ENCODE measurements at places on chromosomes 12 and 14.
A peak's percentile ranks its signal among the peaks of the same experiment; 100 is the strongest.

DNA sequence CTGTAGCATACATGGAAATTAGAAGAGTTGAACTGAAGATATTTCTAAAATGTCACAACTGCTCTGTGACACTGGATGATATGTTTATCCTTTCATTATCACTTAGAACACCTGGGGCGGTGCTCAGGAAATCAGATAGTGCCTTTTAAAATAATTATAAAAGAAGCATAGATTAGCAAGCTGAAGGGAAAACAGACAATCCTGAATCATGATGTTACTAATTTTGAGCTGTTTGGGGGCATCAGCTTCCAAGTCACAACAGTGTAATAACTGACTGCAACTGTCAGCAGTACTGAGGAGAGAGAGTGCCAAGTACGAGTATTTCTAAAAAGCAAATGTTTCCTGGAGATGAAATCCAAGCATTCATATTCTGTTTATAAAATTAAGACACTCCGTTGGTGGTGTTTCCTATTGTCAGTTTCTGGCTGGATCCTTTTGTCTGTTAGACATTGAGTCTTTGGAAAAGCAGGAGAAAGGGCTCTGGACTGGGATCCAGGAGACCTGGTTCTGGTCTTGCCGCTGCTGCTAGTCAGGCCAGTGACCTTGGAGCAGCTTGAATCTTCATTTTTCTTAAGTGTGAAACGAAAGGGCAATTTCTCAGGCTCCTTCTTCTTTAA lies 380.1 kb downstream of the EGLN3 start:
- H3K4me3 ChIP-seq, result no peak overlapping the region
- no peaks in the 10 kb centered on the region for H3K27me3 ChIP-seq
- peak; percentile 15 for DNase-seq
- no peak overlapping the region for H3K27ac ChIP-seq

- no peak overlapping the region for H3K4me3 ChIP-seq
- peaks cover under 1% of the 10 kb centered on the region for H3K27me3 ChIP-seq
- no peak for DNase-seq
- no peaks in the 10 kb centered on the region for H3K4me1 ChIP-seq
Measured at GRCh38 chr12:14984036-14984435, 11.2 kb downstream of the PDE6H start.

- H3K27me3 ChIP-seq, result no peaks in the 10 kb centered on the region
- H3K36me3 ChIP-seq, result peaks cover 32% of the 10 kb centered on the region
- DNase-seq, result peak; percentile 37
- H3K4me3 ChIP-seq, result 0 out of 2 replicates have a peak overlapping the region, but pooled peaks have one; percentile 89
Measured at GRCh38 chr12:89345830-89346740, 6.2 kb downstream of the DUSP6 start.

DNA sequence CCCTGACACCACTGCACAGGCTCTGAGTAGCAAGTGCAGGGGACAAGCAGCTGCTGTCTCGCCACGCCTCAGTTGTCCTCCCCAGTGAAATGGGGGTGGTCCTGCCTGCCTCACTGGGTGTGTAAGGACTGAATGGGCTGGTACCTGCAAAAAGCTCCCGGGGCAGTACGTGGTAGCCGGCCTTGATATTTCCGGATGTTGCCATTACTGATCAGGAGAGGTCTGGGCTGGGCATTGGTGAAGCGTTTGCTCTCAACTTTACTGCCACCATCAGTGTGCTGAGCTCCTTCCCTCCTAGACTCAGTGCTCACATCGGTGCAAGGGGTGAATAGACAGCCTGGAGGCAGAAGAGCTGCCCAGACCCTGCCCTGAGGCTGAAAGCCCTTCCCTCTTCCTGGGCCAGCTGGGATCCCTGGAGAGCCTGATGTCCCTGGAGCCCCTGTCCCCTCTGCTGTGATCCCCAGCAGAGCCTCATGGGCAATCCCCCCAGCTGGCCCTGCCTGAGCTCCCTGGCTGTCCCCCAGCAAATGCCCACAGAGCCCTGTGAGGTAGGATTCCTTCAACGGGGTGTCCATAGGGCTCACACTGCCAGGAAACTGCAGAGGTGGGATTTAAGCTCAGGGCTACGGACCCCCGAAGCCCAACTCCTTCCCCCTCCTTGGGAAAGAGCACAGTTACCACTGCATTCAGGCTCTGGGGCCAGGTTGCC lies 18.2 kb downstream of the DIO3 start:
- H3K4me3 ChIP-seq, result no peak overlapping the region
- DNase-seq, result no peak
- H3K4me1 ChIP-seq, result no peaks in the 10 kb centered on the region

DNA sequence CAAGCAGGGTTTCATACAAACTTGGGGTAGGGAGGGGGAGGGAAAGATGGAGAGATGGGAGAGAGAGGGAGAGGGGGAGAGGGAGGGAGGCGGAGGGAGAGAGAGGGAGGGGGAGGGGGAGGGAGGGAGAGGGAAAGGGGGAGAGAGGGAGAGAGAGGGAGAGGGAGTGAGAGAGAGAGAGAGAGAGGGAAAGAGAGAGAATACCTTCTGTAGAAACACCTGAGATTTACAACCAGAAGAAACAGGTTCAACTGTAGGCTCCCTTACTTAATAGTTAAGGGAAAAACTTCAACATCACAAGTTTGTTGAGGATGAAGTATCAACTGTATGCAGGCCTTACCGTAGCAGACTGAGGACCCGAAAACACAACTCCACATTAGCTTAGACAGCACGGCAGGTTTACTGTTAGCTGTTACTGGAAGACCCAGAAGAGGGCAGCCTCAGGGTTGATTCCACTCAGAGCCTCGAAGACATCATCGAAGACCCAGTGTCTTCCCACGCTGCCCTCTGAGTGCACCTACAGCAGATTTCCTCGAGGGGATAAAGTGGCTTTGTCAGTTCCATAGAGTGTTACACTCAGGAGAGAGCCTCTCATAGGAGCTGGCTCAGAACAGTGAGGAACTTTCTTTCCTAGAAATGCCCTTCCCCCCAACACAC lies 72.4 kb downstream of the NT5DC3 start:
- H3K4me3 ChIP-seq, result no peak overlapping the region
- no peaks in the 10 kb centered on the region for H3K27me3 ChIP-seq
- no peaks in the 10 kb centered on the region for H3K4me1 ChIP-seq
- no peak overlapping the region for H3K27ac ChIP-seq
- DNase-seq, result no peak

GRCh38 chr12:45348311-45348710 lies 132.4 kb downstream of the ANO6 start:
- H3K36me3 ChIP-seq, result peaks cover 22% of the 10 kb centered on the region
- H3K4me1 ChIP-seq, result peaks cover 8% of the 10 kb centered on the region
- H3K27me3 ChIP-seq, result no peaks in the 10 kb centered on the region
- DNase-seq, result no peak
- H3K27ac ChIP-seq, result no peak overlapping the region

DNA sequence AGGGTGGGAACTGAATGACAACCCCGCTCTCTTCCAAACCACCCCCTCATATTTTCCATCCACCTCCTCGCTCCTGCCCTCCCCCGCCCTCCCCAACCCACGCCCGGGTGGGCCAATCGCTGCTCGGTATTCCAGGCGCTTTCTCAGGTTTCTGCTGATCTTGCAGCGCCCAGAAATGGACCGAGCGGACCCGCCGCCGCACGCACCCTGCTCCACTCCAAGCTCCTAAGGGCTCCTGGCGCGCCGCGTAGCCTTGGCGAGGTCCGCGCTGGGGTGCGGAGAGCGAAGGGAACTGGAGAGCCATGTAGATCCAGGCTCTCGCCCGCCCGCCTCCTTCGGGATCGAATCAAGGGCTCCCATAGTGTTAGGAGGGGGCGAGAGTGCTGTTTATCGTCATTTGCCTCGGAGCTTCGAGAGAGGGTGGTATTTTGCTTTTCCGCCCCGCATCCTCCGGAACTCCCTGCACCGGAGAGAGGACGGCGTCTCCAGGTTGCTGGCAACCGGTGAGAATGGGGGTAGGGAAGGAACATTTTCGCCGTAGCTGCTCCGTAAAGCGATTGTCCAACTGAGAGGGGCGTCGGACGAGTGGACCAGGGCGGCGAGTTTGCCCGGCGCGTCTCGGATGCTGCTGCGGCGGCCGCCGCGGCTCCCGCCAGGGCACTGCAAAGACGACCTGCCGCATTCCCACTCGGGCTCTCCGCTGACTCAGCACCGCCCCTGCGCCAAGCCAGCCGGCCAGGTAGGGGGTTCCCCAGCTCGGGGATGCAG lies at the start of gene KCNA1:
Gene KCNA1, plus strand, starts transcription at position 172 of the 768 bp plus-strand sequence. CDS start 1,474 bp downstream, outside the sequence.
- H3K27me3 ChIP-seq, result peaks cover 51% of the 10 kb centered on the region
- DNase-seq, result peak; percentile 42
- peak within 1 kb of the TSS; percentile 35 for H3K4me3 ChIP-seq
- H3K4me1 ChIP-seq, result no peaks in the 10 kb centered on the region

DNA sequence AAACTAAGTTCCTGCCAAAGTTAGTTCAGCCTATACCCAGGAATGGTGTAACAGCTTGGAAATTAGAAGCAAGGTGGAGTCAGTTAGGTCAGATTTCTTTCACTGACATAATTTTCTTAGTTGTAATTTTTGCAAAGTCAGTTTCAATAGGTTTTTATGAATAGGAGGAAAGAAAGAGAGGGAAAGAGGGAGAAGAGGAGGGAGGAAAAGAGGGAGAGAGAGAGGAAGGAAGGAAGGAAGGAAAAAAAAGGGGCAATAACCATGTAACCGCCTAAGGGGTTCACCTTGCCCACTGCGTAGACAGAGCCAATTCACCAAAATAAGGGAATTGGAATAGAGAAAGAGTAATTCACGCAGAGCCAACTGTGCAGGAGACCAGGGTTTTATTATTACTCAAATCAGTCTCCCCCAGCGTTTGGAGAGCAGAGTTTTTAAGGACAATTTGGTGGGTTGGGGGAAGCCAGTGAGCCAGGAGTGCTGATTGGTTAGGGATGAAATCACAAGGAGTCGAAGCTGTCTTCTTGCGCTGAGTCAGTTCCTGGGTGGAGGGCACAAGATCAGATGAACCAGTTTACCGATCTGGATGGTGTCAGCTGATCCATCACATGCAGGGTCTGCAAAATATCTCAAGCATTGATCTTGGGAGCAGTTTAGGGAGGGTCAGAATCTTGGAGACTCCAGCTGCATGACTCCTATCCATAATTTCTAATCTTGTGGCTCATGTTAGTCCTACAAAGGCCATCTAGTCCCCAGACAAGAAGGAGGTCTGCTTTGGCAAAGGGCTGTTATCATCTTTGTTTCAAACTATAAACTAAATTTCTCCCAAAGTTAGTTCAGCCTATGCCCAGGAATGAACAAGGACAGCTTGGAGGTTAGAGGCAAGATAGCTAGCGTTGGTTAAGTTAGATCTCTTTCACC lies 126.0 kb upstream of the AMIGO2 start:
- no peak for DNase-seq
- H3K27ac ChIP-seq, result no peak overlapping the region
- H3K27me3 ChIP-seq, result no peaks in the 10 kb centered on the region
- no peaks in the 10 kb centered on the region for H3K36me3 ChIP-seq

- peaks cover 16% of the 10 kb centered on the region for H3K4me1 ChIP-seq
- peak overlapping the region; percentile 78 for H3K27ac ChIP-seq
- H3K27me3 ChIP-seq, result no peaks in the 10 kb centered on the region
- DNase-seq, result peak; percentile 90
- peaks cover 11% of the 10 kb centered on the region for H3K36me3 ChIP-seq
Measured at GRCh38 chr12:88057994-88058718, 29.0 kb upstream of the C12orf50 start.

GRCh38 chr14:54767450-54767849 lies 135.2 kb downstream of the GCH1 start:
- H3K36me3 ChIP-seq, result peaks cover 22% of the 10 kb centered on the region
- no peak for DNase-seq
- H3K4me3 ChIP-seq, result no peak overlapping the region
- peaks cover 13% of the 10 kb centered on the region for H3K4me1 ChIP-seq

GRCh38 chr12:95147866-95148265 lies 69.4 kb downstream of the FGD6 start:
- H3K4me3 ChIP-seq, result no peak overlapping the region
- peaks cover 8% of the 10 kb centered on the region for H3K4me1 ChIP-seq
- H3K36me3 ChIP-seq, result no peaks in the 10 kb centered on the region
- H3K27ac ChIP-seq, result no peak overlapping the region
- DNase-seq, result no peak

DNA sequence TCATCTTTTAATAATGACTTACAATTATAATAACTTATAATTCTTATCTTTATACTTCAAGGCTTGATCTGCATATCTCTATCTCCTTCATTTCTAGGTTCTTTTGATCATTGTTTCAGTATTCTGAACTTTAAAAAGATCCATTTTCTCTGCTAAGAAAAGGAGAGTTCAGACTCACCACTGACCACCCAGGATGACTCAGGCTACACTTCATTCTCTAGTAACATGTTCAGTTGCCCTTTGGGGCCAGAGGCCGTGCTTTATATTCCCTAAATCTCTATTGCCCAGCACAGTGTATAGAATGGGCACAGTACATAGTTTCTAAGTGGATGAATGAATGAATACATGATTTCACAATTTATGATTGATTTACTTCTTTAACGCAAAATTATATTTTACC lies 268.7 kb downstream of the AKAP6 start:
- no peaks in the 10 kb centered on the region for H3K36me3 ChIP-seq
- peak; percentile 43 for DNase-seq
- peaks cover 51% of the 10 kb centered on the region for H3K4me1 ChIP-seq

DNA sequence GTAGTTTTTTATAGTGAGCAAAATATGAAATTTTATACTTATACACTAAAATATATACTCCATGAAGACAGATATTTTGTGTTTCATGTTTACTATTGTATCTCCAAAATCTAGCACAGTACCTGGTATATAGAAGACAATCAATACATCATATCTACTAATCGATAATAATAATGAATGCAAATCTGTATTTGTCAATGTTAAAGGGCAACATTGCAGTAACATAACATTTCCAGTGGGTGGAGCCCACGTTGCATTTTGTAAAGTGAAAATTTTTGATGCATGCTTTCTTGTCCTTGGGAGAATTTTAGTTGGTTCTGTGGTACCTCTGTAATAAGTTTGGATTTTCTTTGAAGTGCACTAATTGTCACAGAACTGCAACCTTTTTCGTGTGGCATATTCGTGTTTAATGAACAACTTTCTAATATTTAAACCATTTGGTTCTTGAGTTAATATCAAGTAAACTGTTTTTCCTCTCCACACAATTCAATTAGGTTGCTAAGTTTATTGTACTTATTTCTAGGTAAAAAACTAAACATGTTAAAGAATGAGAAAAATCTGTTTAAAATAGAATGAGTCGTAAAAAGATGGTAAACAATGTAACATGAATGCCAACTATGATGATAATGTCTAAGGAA lies 47.4 kb downstream of the AVPR1A start:
- no peak overlapping the region for H3K27ac ChIP-seq
- H3K36me3 ChIP-seq, result no peaks in the 10 kb centered on the region
- H3K4me1 ChIP-seq, result no peaks in the 10 kb centered on the region

DNA sequence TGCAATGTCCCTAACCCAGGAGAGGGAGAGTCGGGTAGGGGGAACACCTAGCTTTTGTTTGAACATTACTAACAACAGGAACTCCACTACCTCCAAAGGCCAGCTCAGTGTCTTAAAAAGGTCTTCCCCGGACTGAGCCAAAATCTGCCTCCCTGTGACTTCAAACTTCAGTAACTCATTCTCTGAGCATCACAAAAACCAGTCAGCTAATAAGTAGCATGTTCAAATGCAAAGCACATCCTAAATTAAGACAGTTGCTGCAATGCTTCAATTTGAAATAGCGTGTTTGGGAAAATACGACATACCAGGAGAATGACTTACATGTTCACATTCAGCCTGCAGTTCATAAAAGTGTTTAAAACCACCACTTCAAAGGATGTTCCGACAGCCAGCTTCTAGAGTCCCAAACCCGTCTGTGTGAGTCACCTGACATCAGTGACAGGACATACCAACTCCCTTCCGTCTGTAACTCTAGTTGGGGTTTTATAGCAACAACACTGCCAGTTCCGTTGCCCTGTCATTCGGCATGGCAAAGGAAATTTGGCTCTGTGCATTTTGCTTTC lies 13.0 kb downstream of the ZFP36L1 start:
- peak; percentile 97 for DNase-seq
- H3K4me3 ChIP-seq, result peak overlapping the region; percentile 43
- no peaks in the 10 kb centered on the region for H3K36me3 ChIP-seq
- no peaks in the 10 kb centered on the region for H3K27me3 ChIP-seq
- H3K4me1 ChIP-seq, result peaks cover 51% of the 10 kb centered on the region
